H4 (cell line): ENCODE measurements at places on chromosomes 16 and 17.

DNA sequence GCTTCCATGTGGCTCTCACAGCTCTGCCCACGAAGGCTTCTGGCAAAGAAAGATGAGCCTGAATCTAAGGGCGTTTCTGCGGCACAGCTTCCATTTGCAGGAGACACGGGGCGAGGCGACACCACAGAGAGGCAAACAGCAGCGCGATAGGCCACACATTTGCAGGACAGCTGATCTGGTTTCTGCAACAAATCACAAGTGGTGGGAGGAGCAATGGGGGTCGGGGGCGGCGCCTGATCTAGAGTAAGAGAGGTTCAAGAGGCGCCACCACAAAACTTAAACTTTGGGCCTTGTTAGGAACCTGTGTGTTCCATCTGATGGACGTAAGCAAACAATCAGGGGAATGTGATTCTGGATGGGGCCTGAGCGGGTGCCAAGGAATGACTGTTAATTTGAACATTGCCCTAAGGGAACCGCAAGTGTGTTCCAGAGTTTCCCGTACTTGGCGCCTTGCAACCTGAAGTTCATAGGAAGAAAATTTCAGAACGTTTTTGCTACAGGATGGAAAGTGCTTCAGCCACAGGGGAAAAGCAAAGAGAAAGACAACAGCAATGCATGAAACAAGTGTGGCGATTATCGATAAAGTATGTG is 18.9 kb upstream of the ENPP7 start:
- no peak for DNase-seq

- no peak for DNase-seq
These were observed 1.3 kb downstream of the DGKE start for GRCh38 chr17:56835264-56835585.

- DNase-seq = no peak
These were observed 10.7 kb upstream of the RNF222 start for GRCh38 chr17:8408371-8408770.

GRCh38 chr17:29257756-29258155 is 11.1 kb downstream of the CRYBA1 start:
- no peak for DNase-seq

- no peak for DNase-seq
These were observed 5.5 kb downstream of the SSTR2 start for GRCh38 chr17:73170324-73170723.

GRCh38 chr17:66647391-66647983 is 187.4 kb upstream of the CACNG5 start:
- DNase-seq = no peak

GRCh38 chr17:79987187-79987934 is 48.3 kb downstream of the TBC1D16 start:
- no peak for DNase-seq

DNA sequence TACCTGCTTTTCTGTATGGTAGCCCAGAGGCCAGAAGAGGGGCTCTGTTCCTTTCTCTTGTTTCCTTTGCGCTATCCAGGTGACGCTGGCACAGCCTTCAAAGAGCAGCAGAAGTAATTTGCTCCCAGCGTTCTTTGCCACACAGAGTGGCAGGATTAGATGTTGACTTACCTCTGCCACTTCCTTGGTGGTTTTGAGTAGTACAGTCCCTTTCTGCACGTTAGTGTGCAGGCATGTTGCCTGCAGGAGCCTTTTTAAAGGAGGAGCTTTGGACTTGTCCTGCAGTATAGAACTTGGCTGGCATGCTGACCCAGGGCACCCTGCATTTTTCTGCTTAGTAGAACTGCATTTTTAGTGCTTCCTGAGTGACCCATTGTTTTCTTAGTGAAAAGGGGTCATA is at the start of gene ABCC11:
Gene ABCC11 (minus strand): TSS at position 229 of the 400 bp plus-strand sequence. CDS start 15,618 bp downstream, outside the sequence.
- no peak for DNase-seq
